ENCODE measurements at places on chromosomes 12 and 14.
A peak's percentile ranks its signal among the peaks of the same experiment; 100 is the strongest.

GRCh38 chr12:227923-228845, 14.2 kb upstream of the SLC6A12 start:
- no peak for DNase-seq

DNA sequence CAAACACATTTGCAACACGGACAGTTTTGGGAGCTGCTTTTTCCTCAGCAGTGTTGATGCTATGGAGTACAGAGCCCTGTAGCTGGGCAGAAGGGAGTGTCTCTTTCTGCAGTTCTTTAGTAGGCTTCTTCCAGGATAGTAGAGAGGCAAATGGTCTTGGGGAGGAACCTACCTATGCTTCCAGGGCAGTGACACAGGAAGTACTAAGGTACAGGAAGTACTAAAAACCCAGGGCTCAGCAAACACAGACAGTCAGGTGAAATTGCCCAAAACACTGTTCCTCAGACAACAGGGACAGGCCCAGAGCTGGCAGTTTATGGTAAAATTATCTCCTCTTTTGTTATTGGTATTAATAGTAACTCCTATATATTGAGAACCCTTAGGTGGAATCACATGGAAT, 217.6 kb downstream of the TTC8 start:
- DNase-seq, result no peak

- no peak for DNase-seq
Observed at GRCh38 chr14:23627961-23628360, 8.2 kb upstream of the DHRS2 start.

- no peak for DNase-seq
Observed at GRCh38 chr12:50197297-50197727, 30.1 kb upstream of the CERS5 start.

GRCh38 chr14:103540821-103541708, 12.1 kb downstream of the TRMT61A start:
- no peak for DNase-seq

DNA sequence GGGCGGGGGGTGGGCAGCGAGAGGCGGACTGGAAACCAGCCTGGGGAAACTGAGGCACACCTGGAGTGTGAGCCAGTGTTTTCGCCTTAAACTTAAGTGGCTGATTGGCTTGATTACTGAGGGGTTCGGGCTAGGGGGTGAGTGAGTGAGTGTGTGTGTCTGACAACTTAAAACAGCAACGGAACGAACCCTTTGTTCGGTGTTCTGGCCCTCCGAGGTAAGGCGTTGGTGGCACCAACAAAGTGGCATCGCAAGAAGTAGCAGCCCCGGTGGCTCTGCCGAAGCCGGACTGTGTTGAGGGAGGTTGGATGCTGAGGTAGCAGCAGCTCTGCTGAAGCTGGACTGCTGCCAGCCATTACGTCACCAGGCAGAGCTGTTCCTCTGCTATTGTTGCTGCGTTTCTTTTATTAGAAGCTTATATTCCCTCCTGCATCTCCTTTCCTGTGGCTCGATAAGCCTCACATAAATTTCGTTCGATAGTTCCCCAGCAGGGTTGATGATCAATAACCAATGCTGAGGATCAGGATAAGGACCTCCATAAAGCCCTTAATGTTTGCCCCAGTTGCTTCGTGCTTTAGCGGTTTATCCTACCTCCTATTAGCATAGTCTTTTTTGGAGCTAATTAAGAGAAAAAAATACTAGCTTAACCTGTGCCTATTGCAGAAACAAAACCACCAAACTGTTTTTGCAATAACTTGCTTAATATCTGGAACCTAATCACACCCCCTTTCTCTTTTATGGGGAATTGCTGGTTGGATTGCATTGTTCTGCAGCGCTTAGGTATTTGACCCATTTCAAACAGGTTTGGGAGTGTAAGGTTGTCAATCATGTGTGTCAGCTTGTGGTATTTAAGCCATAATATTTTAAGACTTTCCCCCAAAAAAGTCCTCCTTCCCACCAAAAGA, 1.3 kb downstream of the GPR137C start:
- peak; percentile 52 for DNase-seq

DNA sequence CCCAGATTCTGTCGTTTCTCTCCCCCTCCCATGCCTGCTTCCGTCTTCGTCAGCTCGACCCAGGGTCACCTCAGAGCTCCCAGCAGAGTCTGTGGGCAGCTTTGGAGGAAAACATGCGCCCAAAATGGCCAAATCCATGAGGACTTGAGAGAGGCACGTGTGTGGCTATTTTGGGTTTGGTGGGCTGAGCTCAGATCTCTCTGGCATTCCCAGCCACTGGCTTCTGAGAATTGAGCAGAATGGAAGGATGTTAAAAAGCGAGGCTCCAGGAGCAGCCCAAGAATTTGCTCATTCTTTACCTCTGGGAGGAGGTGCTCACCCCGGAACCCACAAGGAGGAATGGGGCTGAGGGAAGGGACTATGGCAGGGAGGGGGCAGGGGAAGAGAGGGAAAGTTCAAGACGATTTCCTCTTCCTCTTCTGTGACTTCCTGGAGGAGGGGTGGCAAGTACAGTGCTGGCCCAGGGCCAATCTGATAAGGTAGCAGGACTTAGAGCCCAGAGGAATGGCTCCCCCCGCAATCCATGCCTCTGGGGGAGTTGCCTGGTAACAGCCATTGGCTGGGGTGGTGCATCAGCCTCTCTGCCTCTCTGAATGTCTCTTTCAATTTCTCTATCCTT, 20.1 kb downstream of the TSPAN9 start:
- DNase-seq, result no peak

DNA sequence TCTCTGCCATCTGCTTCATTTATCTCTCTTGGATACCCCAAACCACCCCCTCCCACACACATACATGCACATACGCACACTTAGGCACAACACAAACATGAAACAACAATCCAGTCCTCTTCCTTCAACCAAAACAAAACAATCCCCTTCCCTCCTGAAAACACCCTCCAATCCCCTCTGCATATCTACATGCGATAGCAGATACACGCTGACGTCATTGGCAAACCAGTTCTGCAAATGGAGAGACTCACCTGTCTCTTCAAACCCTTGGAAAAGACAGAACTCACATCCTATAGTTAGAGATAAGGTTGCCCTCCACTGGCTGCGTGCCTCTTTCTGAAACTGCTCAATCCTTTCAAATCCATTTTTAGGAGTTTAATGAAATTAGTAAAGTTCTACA, 37.2 kb upstream of the RMST start:
- no peak for DNase-seq

GRCh38 chr14:75858362-75858761, 123.4 kb downstream of the TGFB3 start:
- no peak for DNase-seq

- peak; percentile 67 for DNase-seq
Observed at GRCh38 chr14:74697543-74697942, 15.3 kb downstream of the AREL1 start.

DNA sequence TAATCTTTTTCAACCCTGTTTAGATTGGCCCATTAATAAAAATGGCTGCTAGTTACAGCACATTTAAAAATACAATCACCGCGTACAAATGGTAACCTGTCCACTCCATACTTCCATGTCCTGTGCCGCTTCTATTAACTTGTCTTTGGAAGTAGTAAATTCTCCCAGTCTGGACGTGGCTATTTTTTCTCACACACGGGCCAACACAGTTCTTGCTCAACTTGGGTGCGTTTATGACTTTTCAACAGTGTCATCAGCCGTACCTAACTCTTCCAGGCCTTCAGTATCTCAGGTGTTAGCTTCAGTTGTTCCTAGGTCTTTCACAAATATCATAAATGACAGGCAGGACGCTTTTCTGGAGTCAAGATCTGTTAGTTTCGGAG, 475 bp upstream of the PCNX1 start:
- DNase-seq, result no peak

DNA sequence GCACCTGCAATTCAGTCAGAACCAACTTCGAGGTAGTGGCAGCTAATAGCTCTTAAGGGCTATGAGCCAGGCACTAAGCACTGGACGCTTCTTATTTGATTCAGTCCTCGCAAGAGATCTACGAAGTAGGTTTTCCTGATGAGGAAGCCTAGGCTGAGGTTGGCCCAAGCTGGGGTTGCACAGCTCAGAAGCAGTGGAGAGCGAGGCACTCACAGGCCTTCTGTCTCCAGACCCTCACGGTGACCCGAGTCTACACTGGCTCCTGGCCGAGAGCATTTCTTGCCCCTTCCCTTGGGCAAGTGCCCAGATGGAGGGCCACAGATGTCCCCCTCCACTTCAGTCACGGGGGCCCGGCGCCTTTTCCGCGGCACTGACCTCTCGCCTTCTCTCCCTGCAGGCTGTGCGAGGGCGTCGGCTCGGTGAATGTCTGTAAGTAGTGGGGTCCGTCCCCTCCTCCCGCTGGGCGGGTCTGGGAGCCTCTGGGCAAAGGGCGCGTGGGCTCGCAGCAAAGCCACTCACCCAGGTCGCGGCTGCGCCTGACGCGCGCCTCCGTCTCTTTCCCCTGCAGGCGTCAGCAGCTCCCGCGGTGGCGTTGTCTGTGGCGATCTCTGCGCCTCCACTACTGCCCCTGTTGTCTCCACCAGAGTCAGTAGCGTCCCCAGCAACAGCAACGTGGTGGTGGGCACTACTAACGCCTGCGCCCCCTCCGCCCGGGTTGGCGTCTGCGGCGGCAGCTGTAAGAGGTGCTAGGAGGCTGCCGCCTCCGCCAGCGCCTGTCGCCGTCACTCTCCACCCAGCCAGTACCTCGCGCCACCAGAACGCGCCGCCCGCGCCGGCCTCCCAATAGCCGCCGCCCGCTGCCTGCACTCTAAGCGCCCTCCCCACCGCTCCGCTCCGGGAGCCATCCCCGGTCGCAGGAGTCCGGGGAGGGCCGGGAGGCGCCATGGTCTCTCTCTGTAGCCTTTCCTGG, 13.1 kb downstream of the KRT83 start:
- no peak for DNase-seq

DNA sequence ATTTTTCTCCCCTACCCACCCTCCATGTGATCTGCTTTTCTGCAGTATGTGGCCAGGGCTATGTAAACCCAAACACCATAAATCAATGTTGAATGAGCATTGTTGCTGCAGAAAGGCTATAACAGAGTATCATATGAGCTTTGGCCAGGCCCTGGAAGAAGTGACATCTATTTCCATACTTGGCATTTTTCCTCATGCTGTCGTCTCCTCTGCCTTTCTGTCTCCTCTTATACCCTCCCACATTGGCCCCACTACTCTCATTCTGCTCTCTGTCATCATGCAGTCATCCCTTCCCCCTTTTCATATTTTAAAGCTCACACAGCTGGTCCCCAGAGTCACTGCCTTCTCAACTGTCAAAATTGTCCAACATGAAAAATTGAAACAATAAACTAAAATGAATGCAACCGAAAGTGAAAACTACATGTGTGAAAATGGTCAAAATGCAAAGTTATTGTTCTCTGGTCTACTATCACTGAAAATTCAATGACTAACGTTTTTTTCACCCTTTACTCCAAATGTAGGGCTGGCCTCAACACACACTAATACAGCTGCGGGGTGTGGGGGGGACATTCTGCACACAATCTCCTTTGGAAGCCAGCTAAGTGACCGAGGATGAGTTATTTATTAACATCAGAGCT, 290.7 kb upstream of the TMPO start:
- DNase-seq, result no peak

- no peak for DNase-seq
Observed at GRCh38 chr14:76806446-76806845, 6.2 kb downstream of the ANGEL1 start.

- DNase-seq, result peak; percentile 25
Observed at GRCh38 chr12:64890873-64891468, 66.5 kb downstream of the TBC1D30 start.

- DNase-seq, result no peak
Observed at GRCh38 chr12:592024-592505, 71.2 kb downstream of the NINJ2 start.

- DNase-seq, result no peak
Observed at GRCh38 chr14:99357151-99357915, 85.3 kb upstream of the BCL11B start.

- no peak for DNase-seq
Observed at GRCh38 chr14:39617537-39617936, 185.3 kb upstream of the FBXO33 start.

DNA sequence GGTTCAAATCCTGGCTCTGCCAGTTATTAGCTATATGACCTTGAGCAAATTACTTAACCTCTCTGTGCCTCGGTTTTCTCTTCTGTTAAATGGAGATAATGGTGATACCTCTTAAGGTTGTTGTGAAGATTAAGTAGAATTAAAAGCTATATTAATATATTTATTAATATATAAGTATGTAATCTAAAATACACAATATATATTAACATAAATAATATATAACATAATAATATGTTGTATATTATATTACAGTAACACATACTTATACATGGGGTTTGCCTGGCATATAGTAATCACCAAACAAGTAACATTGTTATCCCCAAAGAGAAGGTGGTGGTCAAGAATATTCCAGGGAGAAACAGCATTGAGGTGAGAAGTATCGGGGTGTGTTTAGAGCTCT, 92.0 kb downstream of the CMKLR1 start:
- no peak for DNase-seq

- DNase-seq, result no peak
Observed at GRCh38 chr12:104782296-104782695, 175.8 kb downstream of the SLC41A2 start.

DNA sequence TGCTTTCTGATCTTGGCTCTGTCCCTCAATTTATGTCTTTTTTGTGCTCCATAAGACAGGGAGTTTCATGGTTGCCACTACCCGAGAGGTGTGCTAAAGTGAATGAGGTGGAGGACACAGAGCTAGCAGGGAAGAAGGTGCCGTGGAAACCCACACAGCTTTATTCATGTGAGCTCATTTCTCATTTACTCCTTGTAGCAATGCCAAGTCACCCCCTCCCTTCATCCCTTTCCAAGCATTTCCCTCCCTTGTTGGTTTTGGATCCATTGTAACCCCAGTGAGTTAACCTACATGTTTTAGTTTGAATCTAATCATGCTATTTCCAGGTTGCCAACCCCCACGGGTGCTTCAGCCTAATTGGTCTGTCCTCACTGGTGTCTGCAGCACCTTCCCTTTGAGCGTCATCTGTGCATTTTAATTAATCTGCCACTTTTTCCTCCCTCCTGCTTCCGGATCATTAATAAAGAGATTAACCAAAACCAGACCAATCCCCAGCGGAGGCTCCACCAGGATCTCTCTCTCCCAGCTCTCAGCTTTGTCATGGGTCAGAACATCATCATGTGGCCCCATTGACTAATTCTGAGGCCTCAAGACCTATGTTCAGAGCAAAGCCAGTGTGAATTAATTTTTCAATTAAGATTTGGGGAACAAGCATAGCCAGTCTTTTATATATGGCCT, 56.2 kb downstream of the NTF3 start:
- DNase-seq, result no peak

DNA sequence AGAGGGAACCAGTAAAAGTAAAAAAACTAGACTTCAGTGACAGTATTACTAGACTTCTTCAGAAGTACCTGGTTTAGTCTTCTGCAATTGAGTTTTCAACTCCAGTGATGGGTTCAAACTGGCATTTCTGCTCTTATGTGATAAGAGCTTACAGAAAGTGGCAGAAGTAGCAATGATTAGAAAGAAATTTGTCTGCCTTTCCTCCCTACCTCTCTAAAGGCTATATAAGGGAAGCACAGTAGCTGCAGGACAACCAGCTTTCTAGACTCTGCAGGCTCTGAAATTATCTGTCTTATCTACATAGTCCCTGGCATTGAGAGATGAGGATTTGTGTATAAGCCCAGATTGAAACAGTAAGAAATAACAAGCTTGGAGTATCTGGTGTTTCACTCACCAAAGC, 107.5 kb downstream of the DAAM1 start:
- DNase-seq, result no peak

Data from fibroblast of skin of left biceps (primary cell).